ENCODE measurements at places on chromosomes 16 and 17.

GRCh38 chr16:70634861-70635260 is 11.5 kb upstream of the IL34 start:
- DNase-seq, result no peak

DNA sequence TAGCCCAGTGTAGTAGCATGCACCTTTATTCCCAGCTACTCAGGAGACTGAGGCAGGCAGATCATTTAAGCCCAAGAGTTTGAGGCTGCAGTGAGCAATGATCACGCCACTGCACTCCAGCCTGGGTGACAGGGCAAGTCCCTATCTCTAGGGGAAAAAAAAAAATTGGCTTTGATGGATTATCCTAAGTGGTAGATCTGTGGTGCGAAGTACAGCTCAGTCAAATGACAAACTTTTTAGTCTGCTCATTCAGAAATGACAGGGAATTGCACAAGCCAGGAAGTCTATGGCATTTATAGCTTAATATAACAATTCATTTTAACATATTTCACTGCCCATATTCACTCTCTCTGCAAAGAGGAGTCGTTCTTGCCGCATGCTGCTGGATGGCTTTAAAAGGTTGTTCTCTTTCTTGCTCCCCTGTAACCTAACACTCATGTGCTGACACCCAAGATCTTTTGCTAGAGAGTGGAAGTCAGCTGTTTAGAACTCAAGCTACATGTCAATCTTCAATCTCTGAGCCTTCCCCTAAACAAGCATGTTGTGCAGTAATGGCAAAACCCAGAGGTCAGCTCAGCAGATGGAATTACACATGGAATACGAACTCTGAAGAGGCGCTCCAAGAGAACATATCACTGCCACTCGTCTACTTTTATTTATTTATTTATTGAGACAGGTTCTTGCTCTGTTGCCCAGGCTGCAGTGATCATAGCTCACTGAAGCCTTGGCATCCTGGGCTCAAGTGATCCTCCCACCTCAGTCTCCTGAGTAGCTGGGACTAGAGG is 32.8 kb downstream of the RNF157 start:
- DNase-seq, result no peak

DNA sequence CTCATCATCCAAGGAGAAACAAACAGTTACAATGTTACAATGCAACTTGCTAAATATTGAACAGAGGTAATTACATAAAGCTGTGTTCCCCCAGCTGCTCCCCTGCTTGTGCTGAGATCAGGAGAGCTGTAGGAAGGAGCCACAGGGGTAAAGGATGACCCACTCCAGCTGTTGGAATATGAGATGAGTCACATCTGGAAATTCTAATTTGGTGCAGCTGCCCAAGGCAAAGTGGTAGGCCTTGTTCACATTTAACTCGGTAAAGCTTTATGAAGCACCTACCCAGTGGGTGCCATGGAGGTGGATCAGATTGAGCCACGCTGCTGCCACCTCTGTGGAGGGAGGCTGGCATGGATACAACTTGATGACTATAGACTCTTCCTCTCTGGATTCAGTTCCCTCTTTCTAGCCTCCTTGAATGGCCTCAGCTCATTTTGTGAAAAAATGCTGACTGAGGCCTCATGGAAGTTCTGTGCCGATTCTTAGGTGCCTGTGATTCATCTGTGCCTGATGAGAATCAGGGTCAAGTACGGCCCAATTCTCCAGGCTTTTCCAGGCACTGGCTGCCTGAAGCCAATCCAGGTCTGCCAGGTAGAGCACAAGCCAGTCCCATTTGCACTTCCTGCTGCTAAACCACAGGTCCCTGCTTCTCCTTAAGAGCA is 7.4 kb downstream of the ZNF689 start:
- no peak for DNase-seq

DNA sequence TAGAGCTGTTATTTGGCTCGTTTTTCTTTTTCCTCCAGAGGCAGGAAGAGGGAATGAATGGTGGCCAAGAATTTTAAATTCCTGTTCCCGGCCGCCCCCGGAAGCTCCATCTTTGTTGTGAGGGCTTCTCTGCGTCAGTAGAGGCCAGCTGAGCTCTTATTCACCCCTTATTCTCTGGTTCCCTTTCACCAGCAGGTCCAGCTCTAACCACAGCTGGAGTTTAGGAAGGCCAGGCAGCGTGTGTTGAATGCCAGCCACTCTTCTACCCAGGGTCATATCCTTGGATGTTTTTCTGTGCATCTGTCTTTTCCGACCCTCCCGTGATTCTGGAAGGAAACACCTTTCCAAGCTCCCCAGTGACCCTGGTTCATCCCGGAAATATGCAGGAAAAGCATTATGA is 570.5 kb downstream of the WWOX start:
- no peak for DNase-seq

DNA sequence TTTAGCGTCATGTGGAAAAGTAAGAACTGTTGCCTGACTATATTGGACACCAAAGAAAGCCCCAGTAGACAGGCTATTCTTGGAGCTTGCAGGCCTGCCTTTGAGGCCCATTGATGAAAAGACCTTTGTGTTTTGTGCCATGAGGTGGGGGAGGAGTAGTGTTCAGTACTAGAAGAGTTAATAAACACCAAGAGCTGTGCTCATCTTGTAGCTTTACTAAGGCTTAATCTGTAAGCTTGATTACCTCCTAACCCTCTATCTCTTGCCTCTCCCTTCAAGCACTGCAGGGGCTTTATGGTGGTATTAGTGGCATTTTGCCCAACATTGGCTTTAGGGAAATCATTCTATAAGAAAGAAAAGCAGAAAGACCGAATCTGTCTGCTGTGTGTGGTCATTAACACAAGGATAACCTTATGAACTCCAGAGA is 220.2 kb upstream of the TBX2 start:
- no peak for DNase-seq

- no peak for DNase-seq
Measured at GRCh38 chr17:34126965-34127364, 128.1 kb upstream of the CCL2 start.

DNA sequence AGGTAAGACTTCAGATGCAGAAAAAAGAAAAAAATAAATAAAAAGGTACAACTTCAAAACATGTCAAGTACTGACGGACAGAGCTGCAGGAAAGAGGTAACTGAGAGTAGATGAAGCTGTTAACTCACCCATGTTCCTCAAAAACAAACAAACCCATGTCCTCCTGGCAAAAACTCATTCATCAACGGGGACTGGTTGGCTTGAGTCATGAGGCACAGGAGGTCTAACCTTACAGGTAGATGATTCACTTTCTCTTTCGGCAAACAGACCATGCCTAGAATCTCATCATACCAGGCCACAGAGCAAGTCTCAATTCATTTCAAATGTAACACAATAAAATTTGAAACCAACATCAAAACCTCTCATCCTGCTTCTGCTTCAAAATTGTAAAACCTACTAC is 12.3 kb upstream of the FASN start:
- DNase-seq, result no peak

DNA sequence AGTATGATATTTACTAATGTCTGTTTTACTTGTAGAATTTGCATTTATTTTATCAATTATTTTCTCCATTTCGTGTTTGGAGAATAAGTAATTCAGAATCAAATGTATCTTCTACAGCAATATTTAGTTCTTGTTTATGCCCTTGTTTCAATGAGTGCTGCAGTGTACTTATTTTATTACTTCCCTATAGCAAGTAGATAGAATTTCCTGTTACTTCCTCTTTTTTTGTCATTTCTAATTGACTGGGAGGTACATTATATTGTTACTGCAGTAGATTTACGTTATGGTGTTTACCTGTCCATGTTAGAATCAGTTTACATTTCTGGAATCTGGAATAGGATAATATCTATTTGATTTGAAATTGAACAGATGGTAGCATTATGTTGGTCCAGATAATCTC is 71.2 kb downstream of the OMG start:
- no peak for DNase-seq

- no peak for DNase-seq
Measured at GRCh38 chr17:2545393-2545792, 33.7 kb upstream of the METTL16 start.

- DNase-seq, result no peak
Measured at GRCh38 chr16:4675864-4676786, 17.2 kb upstream of the NUDT16L1 start.

DNA sequence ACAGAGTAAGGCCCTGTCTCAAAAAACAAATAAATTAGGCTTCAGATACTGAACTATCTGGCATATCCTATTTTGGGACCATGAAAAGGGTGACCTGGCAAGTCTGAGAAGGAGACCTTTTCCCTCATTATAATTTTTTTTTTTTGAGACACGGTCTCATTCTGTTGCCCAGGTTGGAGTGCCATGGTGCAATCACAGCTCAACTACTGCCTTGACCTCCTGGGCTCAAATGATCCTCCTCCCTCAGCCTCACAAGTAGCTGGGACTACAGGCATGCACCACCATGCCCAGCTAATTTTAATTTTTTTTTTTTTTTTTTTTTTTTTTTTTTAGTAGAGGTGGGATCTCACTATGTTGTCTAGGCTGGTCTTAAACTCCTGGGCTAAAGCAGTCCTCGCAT is 37.3 kb downstream of the PLCG2 start:
- DNase-seq, result no peak

DNA sequence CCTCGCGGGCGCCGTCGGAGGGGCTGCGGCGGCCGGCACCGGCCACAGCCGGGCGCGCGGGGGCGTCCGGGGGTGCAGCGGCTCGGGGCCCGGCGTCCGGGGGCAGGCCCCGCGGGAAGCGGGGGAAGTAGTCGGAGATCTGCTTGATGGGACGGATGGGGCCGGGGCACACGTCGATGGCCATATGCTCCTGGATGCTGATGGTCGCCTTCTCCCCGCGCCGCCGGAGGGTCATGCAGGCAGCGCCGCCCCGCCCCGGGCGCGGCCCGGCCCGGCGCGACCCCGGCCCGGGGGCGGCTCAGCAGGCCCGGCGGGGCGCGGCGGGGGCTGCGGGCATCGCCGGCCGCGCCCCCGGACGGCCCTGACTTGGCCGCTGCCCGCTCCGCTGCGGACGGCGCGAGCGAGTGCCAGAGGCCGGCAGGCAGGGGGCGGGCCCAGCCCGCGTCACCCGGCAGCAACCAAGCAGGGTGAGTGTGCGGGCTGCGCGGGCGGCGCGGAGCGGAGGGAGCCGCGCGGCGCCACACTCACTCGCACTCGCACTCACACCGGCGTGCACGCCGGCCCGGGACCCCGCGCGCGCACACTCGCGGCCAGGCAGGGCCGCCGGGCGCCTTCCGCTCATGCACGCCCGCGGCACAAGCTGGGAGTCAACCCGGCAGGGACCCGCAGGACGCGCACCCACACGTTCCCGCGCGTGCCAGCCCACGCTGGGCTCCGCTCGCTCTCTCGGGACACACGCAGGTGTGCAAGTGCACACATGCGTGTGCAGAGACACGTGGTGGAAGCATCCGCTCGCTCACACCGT is at the start of gene DOC2B:
DOC2B (minus strand) TSS at position 406 of the 805 bp plus-strand sequence; CDS start at position 235, 171 bp downstream.
- DNase-seq, result no peak

Measured in tibial nerve (tissue), 4 donors.